HT-29 (cell line): ENCODE measurements at places on chromosomes 3 and 15. TPM values are rescaled to one million over a fixed set of nuclear protein-coding genes. Genes with fewer than 3 reads are reported as not detected.

DNA sequence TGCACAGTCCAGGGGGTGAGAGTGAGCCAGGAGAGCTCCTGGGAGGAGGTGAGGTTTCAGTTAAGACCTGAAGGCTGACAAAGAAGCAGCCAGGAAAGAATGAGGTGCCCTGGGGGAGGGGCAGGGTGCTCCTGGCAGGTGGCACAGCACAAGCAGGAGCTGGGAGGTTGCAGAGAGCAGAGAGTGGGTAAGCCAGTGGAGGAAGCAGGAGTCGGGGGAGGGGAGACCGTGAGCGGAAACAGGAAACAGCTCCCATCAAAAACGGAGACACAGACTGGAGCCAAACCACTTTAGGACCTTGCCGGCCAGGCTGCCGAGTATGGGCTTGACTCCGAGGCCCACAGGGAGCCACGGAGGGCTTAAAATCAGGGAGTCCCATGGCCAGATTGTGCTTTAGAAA, 12.1 kb upstream of the FBLN2 start:
- DNase-seq: no peak

DNA sequence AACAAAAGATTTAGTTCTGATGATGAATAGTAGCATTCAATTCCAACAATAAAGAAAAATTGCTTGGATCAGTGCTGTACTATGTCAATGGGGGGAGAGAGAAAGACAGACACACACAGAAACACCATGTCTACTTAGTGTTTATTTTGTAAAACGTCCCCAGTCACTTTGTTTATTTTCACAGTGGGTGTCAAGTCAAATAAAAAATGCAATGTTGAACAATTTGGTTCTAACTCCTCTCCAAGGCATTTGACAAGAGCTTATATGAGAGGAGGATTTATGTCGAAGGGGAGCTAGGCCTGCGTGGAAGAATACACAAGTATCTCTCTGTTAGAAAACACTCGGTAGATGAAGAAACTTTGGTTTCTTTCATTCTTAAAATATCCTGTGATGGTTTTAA, 201.7 kb upstream of the SLC2A2 start:
- no peak for DNase-seq

DNA sequence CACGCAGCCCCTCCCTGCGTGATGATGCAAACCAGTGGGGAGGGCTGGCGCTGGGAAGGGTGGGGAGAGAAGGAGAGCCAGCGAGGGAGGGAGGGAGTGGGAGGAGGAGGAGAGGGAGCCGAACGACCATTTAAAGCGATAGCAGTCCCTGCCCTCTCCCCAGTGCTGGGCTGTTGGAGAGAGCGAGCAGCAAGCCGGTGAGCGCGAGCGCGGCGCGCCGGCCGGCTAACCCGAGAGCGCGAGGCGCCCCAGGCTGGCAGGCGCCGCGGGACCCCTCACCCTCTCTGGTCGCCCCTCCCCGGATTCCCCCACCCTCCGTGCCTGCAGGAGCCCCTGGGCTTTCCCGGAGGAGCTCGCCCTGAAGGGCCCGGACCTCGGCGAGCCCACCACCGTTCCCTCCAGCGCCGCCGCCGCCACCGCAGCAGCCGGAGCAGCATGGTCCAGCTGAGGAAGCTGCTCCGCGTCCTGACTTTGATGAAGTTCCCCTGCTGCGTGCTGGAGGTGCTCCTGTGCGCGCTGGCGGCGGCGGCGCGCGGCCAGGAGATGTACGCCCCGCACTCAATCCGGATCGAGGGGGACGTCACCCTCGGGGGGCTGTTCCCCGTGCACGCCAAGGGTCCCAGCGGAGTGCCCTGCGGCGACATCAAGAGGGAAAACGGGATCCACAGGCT, at the start of gene GRM7:
Gene GRM7, plus strand, starts transcription at position 162 of the 671 bp plus-strand sequence.
- DNase-seq: no peak

DNA sequence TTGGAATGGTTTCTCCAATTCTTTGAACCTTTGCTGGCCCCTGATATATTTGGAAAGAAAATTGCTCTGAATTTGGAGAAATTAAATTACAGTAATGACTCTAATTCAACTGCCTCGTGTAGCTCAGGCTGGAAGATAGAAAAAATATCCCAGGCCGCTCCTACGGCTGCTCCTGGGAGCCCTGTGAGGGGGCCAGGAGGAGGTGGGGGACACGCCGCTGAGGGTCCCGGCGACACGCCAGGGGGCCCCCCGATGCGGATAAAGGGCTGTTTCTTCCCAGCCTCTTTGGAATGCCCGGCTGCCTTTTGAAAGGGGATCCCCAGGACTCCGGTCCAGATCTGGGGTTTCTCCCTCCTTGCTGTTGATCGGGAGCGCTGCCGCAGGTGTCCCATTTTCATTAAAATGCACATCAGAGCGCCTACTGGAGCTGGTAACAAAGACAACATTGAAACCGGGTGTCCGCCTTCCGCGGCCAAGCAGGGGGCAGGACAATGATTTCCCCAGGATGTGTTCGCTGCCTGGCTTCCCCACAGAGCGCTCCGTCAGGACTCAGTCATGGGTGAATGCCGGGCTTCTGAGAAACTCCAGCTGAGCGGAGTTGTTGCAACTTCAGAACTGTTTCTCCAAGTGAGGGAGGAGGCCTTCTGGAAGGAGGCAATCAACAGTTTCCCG, 200.1 kb upstream of the KBTBD8 start:
- no peak for DNase-seq

DNA sequence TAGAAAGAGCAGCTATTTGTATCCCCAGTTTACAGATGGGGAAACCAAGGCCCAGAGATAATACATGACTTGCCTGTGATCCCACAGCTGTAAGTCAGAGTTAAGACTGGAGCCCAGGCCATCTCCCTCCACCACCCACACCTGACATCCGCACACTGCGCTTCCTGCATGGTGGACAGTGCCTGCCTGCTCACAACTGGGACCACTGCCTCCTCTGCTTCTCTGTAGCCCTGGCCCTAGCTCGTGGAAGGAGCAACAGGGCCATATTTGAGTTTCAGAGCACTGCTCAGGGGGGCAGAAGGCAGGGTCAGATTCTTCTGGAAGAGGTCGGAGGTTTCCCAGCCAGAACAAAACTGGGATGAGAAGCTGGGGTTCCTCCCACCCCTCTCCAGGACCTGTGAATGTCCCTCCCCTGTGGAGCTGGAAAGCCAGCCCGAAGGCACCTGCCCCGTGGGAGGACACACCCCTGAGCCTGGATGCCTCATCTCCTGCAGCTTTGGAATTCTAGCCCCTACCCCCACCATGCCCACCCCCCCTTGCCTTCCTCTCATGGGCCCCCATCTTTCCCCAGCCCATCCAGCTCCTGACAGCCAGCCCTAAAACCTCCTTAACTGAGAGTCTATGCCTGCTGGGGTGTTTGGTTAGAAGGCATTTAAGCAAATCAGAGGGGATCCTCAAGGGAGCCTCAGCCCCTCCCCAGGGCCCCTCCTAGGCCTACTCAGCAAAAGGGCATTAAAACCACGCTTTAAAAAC, 100.1 kb downstream of the TPRA1 start:
- no peak for DNase-seq

- DNase-seq: no peak
Measured at GRCh38 chr3:185701611-185702261, 115.6 kb downstream of the SENP2 start.

TMIE gene
- 0.16 and 0.18 TPM in 2 replicates for total RNA-seq

AADACL2 gene
- not detected in 2 replicates for total RNA-seq

ACAN gene
- total RNA-seq: not detected in 2 replicates
